ENCODE measurements at places on chromosomes 11 and 22.

- no peak for DNase-seq
Observed at GRCh38 chr11:91742155-91742554, 482.5 kb upstream of the FAT3 start.

- DNase-seq: no peak
Observed at GRCh38 chr11:96448225-96448624, 58.4 kb downstream of the JRKL start.

DNA sequence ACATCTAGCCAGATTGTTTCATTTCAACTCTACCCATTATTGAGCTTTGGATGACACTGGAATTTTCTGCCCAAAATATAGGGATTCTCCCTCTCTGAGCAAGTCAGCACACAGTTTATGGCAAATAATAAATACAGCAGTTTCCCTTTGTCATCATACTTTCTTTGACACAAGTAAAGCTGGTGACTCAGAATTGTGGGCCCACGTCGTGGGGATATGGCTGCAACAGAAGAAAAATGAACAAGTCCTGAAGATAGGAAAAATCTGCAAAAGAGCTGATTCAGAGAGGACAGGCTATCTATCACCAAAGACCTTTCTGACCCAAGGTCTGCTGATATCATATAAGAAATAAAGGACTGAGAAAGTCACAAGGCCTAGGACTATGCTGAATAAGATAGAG, 236.3 kb upstream of the ZC3H12C start:
- no peak for DNase-seq

DNA sequence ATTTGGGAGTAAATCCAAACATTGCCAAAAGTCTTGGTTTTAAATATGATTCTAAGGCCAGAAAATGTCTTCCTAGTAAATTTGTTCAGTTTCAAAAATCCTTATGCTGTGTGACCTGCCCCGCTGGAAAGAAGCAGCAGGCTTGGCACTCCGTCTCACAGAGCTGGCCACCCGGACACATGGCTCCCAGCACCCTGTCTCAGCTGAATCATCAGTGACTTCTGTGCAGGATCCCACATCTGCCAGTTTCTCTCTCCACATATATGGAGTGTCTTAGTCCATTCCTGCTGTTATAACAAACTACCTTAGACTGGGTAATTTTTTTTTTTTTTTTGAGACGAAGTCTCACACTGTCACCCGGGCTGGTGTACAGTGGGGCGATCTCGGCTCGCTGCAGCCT, 356.7 kb downstream of the TBC1D22A start:
- no peak for DNase-seq

DNA sequence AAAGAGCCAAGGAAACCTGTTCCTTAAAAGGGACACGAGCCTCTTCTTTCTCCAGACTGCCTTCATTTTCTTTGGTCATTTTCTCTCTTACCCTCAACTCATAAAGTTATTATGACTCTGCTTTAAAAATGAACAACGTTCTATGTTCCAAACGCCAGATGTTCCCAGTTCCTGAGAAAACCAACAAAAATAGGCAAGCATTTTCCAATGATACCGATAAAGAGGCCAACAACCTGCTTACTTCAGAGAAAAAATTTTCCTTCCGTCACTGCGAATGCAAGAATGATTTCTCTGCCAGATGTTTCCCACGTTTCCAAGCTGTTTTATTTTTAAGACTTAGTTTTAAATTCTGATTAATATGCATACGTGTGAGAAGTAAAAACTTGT, 315 bp upstream of the TRPC6 start:
- no peak for DNase-seq
